ENCODE measurements at places on chromosomes 12 and 14.

GRCh38 chr12:6165395-6165794 lies 34.8 kb upstream of the CD9 start:
- DNase-seq = no peak

DNA sequence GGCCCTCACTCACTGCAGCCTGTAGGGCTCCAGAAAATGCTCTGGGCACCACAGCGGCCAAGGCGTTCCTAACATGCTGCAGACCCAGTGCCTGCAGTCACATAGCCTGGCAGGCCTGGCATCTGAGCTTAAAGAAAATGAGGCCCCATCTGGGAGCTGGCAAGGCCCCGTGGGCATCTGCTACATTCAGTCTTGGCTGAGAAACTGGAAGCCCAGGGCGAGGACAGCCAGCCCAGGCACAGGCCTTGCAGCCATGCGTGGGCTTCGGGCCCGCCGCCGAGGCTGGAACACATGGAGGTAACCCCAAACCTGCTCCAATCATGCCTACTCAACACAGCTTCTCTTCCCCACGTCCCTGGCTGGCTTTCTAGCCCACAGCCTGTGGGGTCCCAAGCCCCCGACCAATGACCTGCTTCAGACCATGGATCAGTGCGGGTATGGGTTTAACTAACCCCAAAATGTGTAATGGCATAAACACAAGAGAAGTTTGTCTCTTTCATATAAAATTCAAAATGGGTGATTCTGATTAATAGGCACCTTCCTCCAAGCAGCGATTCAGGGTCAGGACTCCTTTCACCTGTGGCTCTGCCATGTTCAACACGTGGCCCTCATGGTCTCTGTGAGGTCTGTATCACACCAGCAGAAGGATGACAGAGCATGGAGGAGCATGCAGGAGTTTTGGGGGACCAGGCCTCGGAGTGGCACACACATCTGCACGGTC lies 6.4 kb downstream of the NGB start:
- no peak for DNase-seq

DNA sequence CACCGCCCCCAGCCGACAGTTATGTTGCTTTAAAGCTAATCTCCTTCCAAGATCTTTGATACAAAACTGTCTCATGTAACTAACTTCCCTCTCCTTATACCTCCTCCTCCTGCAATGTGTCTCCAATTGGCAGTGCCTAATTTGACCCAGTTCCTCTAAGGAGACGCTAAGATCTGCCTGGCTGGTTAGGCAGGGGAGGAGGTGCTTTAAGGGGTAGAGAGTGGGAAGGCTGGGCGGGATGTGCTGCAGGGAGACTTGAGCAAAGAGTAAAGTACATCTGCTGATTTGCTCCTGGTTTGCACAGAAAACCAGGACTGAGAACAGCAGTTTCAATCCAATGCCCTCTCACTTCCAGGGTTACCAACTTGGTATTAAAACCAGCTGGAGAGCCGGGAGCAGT lies 7.4 kb upstream of the IKZF4 start:
- DNase-seq = no peak

DNA sequence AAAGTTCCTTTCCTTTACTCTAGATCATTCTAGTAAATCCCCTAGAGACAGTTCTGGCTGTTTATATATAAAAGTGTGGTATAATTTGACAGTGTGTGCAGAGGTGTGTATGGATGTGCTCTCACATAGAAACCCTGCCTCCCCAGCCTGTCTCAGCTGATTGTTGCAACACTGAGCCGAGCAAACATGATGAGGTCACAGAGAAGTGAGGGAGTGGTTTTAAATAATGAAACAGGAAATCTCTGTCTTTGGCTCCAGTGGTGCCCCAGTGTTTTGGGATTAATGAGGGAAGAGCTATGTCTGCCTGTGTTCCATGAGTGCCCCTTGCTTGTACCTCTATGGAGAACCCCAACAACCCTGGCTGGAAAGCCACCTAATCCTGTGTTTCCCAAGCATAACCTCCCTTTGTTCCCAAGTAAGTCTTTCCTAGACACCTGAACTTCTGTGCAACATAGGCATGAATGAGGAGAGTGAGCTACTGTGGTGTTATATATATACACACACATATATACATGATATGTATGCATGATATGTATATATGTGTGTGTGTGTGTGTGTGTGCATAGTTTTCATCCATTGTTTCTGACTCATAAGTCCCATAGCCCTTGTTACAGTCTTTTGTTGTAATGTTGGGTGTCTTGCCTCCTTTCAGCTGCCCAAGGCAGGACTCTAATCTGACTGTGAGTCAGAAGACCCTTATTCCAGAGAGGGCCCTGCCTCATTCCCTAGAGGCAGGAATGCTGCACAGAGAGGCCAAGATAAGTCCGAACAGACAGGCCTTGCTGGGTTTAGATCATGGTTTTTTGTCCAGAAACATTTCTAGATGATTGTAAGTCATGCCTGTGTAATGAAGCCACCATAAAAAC lies 18.0 kb downstream of the TRAF3 start:
- DNase-seq = no peak

DNA sequence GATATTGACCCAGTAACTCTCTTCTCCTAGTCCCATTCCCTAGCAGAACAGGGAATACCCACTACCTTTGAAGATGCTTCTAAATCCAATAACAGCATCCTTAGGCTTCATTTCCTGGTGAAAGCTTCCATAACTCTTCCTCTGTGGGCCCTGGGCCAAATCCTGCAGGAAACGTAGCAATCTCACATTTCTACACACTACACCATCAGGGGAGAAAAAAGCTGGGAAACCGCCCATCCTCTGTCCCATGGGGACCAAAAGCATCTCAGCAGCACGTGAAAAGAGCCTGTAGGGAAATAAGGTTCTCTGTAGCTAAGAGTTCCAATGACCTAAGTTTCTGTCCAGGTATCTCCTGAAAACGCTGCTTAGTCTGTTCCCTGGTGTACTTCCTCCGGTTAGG lies 340.2 kb downstream of the DPF3 start:
- DNase-seq = no peak

DNA sequence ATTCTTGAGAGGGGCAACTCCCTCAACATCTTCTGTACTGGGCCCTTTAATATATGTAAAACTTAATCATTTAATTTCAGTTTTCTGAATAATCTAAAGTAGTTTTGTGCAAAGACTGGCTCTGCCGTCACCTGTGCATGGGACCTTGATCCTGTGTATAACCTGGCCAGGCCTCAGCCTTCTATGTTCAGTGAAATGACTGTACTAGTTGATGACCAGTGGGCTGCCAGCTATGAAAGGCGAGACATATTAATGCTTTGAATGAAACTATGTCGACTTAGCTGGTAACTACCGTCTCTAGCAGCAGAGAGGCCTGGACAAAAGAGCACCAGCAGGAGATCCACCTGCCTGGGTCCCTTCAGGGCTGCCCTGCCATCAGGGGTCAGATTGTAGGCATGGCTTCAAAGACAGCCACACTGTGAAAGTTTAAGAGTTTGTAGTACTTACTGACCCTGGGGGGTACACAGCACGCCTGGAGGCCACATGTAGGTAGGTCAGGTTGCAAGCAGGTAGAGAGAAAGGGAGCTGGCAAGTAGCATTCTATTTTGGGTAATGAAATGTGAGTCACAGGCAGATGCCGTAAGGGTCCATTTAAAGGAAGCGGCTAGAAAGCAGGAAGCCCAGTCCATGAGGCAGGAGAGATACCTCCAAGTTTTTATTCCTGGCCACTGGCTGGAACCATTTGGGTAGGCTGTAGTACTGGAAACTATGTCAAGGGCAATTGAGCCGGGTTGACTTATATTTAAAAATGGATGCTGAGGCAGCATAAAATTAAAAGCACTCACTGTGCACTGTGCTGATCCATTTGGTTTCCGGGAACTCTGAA lies 77.2 kb downstream of the BHLHE41 start:
- no peak for DNase-seq
